ENCODE measurements at places on chromosomes 16 and 17.
A peak's percentile ranks its signal among the peaks of the same experiment; 100 is the strongest.

GRCh38 chr16:2142942-2143877 lies 5.2 kb upstream of the RAB26 start:
- no peak overlapping the region for H3K27ac ChIP-seq
- peaks cover 7% of the 10 kb centered on the region for H3K27me3 ChIP-seq
- H3K4me1 ChIP-seq, result peaks cover 4% of the 10 kb centered on the region
- DNase-seq, result no peak
- no peaks in the 10 kb centered on the region for H3K36me3 ChIP-seq
- no peak overlapping the region for H3K4me3 ChIP-seq

DNA sequence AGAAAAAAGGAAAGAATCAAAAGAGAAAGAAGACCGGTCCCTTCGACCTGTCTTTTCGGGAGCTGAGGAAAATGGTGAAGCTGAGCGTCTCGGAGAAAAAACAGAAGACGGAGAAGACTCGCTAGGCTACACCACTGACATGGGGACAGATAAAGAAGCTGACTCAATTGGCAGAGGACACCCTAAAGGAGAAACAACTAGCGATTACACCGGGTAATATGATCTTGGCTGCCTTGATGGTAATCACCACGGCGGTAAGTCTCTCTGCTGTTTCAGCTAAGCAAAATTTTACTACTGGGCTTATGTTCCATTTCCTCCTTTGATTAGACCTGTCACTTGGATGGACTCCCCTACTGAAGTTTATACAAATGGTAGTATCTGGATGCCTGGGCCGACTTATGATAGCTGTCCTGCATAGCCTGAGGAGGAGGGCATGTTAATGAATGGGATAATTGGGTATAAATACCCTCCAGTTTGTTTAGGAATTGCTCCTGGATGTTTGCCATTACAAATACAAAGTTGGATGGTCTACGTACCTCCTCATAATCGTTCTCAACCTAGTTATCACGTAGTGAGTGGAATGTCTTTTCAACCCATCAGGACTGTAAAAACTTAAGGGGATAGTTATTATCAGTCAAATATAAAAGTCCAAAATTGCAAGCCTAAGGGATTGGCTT lies 24.1 kb downstream of the ALOX15B start:
- no peak overlapping the region for H3K4me3 ChIP-seq
- no peak overlapping the region for H3K27ac ChIP-seq
- peaks cover 10% of the 10 kb centered on the region for H3K4me1 ChIP-seq
- H3K27me3 ChIP-seq, result peaks cover 52% of the 10 kb centered on the region

DNA sequence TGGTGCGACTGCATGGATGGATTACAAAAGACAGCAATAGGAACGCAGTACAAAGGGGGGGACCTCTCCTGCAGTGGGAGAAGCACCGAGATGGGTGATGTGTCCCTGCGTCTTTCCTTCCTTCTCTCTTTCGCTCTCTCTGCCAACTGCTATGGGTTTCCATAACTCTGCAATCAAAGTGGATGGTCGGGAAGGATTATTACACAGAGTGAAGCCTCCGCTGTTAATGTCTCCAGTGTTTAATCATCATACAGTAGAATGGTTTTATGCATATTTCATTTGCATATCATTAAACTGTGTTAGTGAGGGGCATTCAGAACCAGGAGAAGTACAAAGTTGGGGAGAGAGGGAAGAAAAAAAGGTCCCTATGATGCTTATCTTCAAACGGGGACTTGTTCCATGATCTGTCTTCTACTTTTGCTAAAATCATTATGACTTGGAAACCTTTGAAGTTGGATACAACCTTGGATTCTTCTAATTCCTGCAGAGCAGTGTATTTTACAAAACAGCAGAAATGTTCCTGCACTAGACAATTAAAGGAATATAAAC lies 255.9 kb upstream of the PMFBP1 start:
- DNase-seq, result no peak
- H3K27me3 ChIP-seq, result no peaks in the 10 kb centered on the region
- H3K4me1 ChIP-seq, result no peaks in the 10 kb centered on the region
- H3K27ac ChIP-seq, result no peak overlapping the region
- H3K36me3 ChIP-seq, result no peaks in the 10 kb centered on the region

DNA sequence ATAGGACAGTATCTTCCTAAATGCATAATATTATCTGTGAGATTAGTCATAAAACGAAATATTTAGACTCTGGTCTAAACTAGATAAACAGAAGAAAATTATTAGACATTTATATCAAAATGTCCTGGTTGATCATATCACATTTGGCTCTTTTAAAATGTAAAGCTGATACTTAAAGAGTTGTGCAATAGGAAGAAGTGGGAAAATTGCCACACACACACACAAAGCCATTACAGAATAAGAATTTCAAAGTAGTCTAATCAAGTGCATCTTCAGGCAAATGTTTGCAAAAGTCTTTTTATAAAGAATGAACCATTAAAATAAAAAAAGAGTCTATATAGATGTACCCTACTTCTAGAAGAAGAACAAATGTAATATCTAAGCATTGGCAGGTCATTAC lies 301.7 kb downstream of the KIF2B start:
- H3K27ac ChIP-seq, result no peak overlapping the region
- DNase-seq, result no peak
- H3K36me3 ChIP-seq, result no peaks in the 10 kb centered on the region
- no peaks in the 10 kb centered on the region for H3K27me3 ChIP-seq

GRCh38 chr17:70120425-70120824 lies 45.4 kb downstream of the KCNJ16 start:
- H3K27ac ChIP-seq, result no peak overlapping the region
- H3K27me3 ChIP-seq, result peaks cover 2% of the 10 kb centered on the region
- DNase-seq, result no peak
- H3K36me3 ChIP-seq, result no peaks in the 10 kb centered on the region
- no peak overlapping the region for H3K4me3 ChIP-seq
- peaks cover 9% of the 10 kb centered on the region for H3K4me1 ChIP-seq

GRCh38 chr17:35022536-35023063 lies 40.9 kb downstream of the RFFL start:
- H3K27me3 ChIP-seq, result no peaks in the 10 kb centered on the region
- peaks cover 31% of the 10 kb centered on the region for H3K36me3 ChIP-seq
- DNase-seq, result peak; percentile 73
- peaks cover 35% of the 10 kb centered on the region for H3K4me1 ChIP-seq
- peak overlapping the region; percentile 78 for H3K4me3 ChIP-seq

DNA sequence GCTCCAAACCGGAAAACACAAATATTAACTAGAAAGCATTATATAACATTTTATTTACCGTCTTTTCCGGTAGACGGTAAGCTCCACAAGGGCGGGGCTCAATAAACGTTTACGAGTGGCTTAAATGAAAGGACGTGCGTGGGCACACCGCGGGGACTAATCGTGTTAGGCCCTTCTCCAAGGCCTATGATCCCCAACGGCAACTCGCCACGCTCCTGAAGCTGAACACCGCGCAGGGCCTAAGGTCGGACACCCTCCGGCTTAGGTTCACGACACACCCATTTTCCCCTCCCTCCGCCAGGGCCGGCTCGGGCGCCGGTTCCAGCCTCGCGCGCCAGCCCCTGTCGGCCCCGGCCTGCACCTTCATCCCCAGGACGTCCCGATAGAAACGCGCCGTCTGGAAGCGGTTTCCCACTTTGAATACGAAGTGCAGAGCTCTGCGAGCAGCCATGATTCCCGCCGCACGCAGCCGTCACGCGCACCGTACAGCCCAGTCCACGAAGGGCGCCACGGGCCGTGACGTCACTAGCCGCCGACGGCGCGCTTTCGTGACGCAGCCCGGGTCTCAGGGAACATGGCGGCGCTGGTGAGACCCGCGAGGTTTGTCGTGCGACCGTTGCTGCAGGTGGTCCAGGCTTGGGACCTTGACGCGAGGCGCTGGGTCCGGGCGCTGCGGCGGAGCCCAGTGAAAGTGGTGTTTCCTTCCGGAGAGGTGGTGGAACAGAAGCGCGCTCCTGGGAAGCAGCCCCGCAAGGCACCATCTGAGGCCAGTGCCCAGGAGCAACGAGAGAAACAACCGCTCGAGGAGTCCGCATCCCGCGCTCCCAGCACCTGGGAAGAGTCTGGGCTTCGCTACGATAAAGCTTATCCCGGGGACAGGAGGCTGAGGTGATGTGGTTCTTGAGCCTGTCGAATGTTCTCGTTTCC lies at the start of the genes GLOD4 and MRM3:
TSS of gene GLOD4 (minus strand) at position 476 of the 927 bp plus-strand sequence. CDS start at position 451, 25 bp downstream.
TSS of gene MRM3 (plus strand) at position 549 of the 927 bp plus-strand sequence. CDS start at position 575, 26 bp downstream.
- H3K4me1 ChIP-seq, result peaks cover 25% of the 10 kb centered on the region
- H3K4me3 ChIP-seq, result peak within 1 kb of the TSS; percentile 98
- peaks cover 24% of the 10 kb centered on the region for H3K36me3 ChIP-seq
- peak within 1 kb of the TSS; percentile 96 for H3K27ac ChIP-seq
- H3K27me3 ChIP-seq, result peaks cover 2% of the 10 kb centered on the region

- peak overlapping the region; percentile 64 for H3K4me3 ChIP-seq
- peaks cover 37% of the 10 kb centered on the region for H3K4me1 ChIP-seq
- peaks cover 20% of the 10 kb centered on the region for H3K36me3 ChIP-seq
- no peaks in the 10 kb centered on the region for H3K27me3 ChIP-seq
- no peak for DNase-seq
Observed at GRCh38 chr16:17027488-17028129, 443.2 kb downstream of the XYLT1 start.

GRCh38 chr16:23852794-23853562 lies 17.2 kb downstream of the PRKCB start:
- H3K36me3 ChIP-seq, result peaks cover 46% of the 10 kb centered on the region
- no peak overlapping the region for H3K4me3 ChIP-seq
- H3K27me3 ChIP-seq, result no peaks in the 10 kb centered on the region
- no peak for DNase-seq

- H3K4me1 ChIP-seq, result peaks cover 7% of the 10 kb centered on the region
- DNase-seq, result no peak
- H3K27ac ChIP-seq, result no peak overlapping the region
- no peak overlapping the region for H3K4me3 ChIP-seq
Observed at GRCh38 chr16:3748307-3748706, 31.0 kb upstream of the TRAP1 start.

DNA sequence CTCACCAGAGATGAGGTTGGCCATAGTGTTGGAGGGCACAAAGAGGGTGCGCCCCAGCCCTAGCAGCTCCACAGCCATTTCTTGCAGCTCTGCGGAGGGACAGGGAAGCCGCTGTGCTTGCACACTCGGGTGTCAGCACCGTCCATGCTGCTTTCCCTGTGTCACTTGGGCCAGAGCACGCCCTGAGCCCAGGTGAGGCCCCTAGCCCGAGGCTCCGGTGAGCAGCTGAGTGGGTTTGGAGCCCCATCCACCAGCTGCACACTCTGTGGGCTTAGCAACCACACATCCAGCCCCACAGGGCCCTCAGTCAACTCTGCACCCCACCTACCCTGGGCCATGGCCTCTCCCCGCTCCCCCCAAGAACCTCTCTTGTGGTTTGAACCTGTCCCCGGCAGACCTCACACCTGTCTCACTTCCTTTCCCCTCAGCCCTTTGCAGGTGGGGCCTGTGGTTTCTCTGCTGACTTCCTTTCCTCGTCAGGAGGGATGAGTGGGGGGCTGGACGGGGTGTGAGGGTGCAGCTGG lies 20.7 kb downstream of the TMEM235 start:
- H3K27me3 ChIP-seq, result no peaks in the 10 kb centered on the region
- peak overlapping the region; percentile 74 for H3K4me3 ChIP-seq
- peak overlapping the region; percentile 42 for H3K27ac ChIP-seq
- H3K36me3 ChIP-seq, result no peaks in the 10 kb centered on the region
- no peak for DNase-seq

GRCh38 chr17:81323411-81323868 lies 28.3 kb upstream of the SLC38A10 start:
- no peaks in the 10 kb centered on the region for H3K36me3 ChIP-seq
- H3K4me1 ChIP-seq, result no peaks in the 10 kb centered on the region
- no peak for DNase-seq
- H3K27ac ChIP-seq, result no peak overlapping the region
- H3K27me3 ChIP-seq, result no peaks in the 10 kb centered on the region

- no peak overlapping the region for H3K4me3 ChIP-seq
- no peaks in the 10 kb centered on the region for H3K36me3 ChIP-seq
- peaks cover 16% of the 10 kb centered on the region for H3K4me1 ChIP-seq
- no peak overlapping the region for H3K27ac ChIP-seq
- no peaks in the 10 kb centered on the region for H3K27me3 ChIP-seq
Observed at GRCh38 chr17:82974136-82974952, 105.1 kb upstream of the METRNL start.

DNA sequence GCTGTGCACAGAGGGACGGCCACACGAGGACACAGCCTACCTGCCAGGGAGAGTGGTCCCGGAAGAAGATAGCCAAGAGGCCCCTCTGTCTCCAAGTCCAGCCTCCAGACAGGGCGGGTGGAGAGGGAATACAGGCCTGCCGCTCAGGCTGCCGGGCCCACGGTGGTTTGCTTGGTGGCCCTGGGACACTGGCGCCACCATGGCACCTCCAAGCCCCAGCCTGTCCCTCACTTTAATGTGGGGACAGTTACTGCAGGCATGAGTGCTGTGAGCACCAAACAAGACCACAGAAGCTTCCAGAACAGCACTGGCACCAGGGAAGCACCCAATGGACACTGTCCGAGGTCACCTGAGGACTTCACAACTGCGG lies 22.0 kb upstream of the CHMP6 start:
- no peak overlapping the region for H3K4me3 ChIP-seq
- no peak overlapping the region for H3K27ac ChIP-seq
- no peak for DNase-seq
- H3K27me3 ChIP-seq, result peaks cover 2% of the 10 kb centered on the region
- peaks cover 7% of the 10 kb centered on the region for H3K36me3 ChIP-seq

GRCh38 chr16:89409161-89409711 lies 81.1 kb downstream of the ANKRD11 start:
- DNase-seq, result peak; percentile 60
- H3K4me1 ChIP-seq, result peaks cover 63% of the 10 kb centered on the region
- peak overlapping the region; percentile 88 for H3K27ac ChIP-seq
- H3K4me3 ChIP-seq, result peak overlapping the region; percentile 42
- no peaks in the 10 kb centered on the region for H3K27me3 ChIP-seq

GRCh38 chr17:75476271-75476671 lies 19.8 kb downstream of the TMEM94 start:
- no peak overlapping the region for H3K4me3 ChIP-seq
- H3K27ac ChIP-seq, result no peak overlapping the region
- H3K4me1 ChIP-seq, result no peaks in the 10 kb centered on the region
- H3K36me3 ChIP-seq, result peaks cover 11% of the 10 kb centered on the region
- no peak for DNase-seq

- H3K4me3 ChIP-seq, result no peak overlapping the region
- H3K36me3 ChIP-seq, result peaks cover 13% of the 10 kb centered on the region
- no peaks in the 10 kb centered on the region for H3K27me3 ChIP-seq
Observed at GRCh38 chr17:42251115-42251514, 25.1 kb downstream of the STAT5B start.

DNA sequence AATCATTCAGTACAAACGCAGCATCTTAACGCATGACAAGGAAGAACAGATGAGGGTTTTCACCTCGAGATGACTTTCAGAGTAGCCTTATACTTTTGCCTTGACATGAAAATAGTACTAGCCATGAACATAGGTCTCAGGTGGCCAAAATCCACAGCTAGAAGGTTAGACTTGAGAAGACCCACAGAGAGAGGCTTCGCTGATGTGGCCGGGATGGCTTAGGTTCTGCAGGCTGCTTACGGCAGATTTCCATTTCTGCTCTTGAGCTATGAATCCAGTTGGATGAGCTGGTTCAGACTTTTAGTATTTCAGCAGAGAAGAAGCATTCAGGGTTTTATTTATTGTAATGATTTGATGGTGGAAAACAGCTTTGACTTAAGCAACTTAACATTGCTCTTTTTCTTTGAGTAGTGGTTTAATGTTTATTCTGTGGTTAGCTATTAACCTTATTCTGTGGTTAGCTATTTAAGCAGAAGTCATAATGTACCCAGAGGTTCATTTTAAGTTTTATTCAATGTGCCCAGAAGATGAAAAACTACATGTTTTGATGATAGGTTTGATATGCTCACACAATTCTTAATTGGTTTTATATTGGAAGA lies 7.6 kb downstream of the KRT24 start:
- H3K4me3 ChIP-seq, result no peak overlapping the region
- no peaks in the 10 kb centered on the region for H3K36me3 ChIP-seq
- H3K27me3 ChIP-seq, result peaks cover 46% of the 10 kb centered on the region
- no peak for DNase-seq
- H3K4me1 ChIP-seq, result no peaks in the 10 kb centered on the region
